Sciatic nerve (tissue), 2 donors: ENCODE measurements at places on chromosomes 1 and 21.

GRCh38 chr1:47438165-47439016 is 547 bp downstream of the FOXD2 start:
- DNase-seq, result no peak

DNA sequence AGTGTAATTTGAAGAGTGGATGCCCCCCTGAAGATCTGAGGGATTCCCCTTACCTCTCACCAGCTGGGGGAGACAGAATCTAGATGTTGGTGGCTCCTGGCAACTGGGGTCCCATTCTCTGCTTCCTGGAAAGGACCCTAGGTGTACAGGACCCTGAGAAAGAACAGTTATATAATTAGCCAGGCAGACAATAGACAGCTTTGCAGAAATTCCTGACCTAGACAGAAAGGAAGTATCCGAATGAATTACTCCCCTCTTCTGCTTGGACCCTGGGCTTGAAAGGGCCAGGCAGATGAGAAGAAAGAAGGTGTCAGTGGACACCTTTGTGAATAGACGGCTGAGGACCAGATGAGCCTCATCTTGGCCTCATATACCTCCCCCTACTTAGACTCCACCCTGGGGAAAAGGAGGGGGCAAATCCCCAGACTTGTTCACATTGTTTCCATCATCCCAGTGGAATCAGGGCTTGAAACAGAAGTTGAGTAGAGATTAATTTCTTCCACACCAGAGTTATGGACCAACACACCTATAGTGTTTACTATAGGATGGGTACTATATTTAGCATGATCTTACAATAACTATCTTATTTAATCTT is 1.8 kb upstream of the IQGAP3 start:
- no peak for DNase-seq

DNA sequence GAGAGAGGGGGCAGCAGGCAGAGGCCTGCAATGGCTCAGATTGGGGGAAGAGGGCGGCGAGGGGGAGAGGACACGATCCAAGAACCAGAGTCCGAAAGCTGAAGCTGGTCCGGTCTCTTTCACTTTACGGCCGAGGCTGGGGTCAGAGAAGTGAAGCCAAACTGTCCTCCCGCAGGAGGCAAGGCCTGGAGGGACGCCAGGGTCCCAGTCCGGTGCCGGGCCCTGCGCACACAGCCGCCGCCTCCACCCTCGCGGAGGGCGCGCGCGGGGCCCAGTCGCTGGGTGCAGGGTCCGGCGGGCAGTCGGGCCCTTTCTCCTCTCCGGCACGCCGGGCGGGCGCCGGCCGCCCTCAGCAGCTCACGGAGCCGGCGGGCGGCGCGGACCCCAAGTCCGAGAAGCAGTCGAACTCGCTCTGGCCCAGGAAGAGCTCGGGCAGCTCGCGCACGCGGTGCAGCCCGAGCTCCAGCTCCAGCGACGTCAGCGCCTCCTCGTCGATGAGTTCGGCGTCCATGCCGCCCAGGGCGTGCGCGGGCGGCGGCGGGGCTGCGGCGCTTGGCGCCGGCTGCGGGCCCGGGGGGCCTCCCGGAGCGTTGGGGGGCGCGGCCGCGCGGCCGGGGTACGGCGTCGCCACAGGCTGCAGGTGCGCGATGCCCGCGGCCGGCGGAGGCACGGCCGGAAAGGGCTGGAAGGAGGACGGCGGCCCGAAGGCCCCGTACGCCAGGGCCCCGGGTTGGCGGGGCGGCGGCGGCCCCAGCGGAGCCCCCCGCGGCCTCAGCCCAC is 749 bp downstream of the CITED4 start:
- peak; percentile 75 for DNase-seq

DNA sequence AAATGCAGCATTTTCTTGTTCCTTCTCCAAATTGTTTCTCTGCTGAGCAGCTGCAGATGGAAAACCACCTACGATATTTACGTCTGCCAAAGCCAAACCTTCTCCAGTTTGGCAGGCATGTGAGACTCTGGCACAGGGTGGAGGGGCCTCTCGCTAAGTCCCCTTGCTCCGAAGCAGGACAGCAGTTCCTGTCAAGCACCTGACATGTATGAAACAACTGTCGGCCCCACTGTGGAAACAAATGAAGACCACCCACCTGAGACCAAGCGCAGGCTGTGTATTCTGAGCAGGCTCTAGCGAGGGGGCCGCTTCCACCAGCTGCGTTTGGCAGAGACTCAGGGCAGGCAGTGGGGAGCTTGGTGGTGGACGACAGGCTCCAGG is 74.7 kb downstream of the RIPK4 start:
- no peak for DNase-seq

GRCh38 chr21:25834381-25834780 is 99.6 kb downstream of the GABPA start:
- DNase-seq, result no peak

GRCh38 chr1:169631249-169631648 is 1.3 kb upstream of the SELP start:
- DNase-seq, result no peak

DNA sequence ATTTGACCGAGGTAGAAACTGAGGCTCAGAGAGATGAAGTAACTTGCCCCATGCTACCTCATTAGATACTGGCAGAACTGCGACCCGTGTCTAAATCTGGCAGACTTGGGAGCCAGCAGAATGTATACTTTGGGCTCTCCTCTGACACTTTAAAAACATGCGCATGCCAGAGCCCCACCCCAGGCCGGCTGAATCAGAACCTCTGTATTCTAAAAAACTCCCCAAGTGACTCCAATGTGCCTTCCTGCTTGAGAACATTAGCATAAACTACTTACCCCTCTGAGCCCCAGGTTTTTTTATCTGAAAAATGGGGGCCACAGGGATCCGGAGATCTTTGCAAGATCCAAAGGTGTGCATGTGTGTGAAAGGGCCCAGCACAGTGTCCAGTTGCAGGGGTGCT is 344.7 kb upstream of the USP24 start:
- no peak for DNase-seq

GRCh38 chr1:9294405-9294773 is 1.7 kb downstream of the SPSB1 start:
- no peak for DNase-seq

DNA sequence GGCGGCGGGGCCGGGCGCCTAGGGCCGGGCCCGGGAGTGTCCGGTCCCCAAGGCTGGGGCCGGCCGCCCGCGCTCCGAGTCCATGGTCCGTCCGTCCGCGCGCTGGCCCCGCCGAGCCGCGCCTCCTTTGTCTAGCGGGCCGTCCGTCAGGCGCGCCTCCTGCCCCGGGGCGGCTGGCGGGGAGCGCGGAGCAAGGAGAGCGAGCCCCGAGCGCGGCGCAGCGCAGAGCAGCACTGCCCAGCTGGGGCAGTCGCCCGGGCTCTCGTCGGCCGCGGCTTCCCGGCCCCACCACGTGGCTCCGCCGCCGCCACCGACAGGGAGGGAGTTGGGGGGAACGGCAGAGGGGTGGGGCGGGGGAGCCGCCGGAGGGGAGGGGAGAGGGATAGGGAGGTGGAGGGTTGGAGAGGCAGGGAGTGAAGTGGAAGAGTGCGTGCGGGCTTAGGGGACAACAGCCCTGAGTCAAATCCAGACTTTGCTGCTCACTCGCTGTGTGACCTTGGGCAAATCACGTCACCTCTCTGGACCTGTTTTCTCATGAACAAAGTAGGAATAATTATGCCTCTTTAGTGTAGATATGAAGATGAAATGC is at the start of gene NKAIN1:
NKAIN1 (minus strand) TSS at position 235 of the 589 bp plus-strand sequence. CDS start 340 bp downstream, outside the sequence.
- no peak for DNase-seq

GRCh38 chr21:25934130-25934529 is 199.4 kb downstream of the GABPA start:
- DNase-seq, result no peak

DNA sequence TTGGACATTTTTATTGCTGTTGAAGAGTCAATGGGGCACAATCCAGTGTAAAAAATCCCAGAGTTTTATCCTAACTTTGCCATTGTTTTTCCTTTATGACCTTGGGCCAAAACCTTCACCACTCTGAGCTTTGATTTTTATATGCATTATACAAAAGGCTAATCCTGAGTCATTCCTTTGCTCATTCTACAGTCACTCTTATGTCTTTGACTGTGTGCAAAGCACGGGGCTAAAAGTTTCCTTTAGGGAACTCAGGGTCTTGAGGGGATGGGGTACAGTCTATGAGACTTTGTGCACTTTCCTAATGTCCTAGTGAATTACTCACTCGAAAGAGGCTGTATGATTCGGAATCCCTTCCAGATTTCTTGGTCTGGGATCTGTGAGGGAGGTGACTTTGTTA is 543.2 kb upstream of the CAMK1G start:
- DNase-seq, result no peak

DNA sequence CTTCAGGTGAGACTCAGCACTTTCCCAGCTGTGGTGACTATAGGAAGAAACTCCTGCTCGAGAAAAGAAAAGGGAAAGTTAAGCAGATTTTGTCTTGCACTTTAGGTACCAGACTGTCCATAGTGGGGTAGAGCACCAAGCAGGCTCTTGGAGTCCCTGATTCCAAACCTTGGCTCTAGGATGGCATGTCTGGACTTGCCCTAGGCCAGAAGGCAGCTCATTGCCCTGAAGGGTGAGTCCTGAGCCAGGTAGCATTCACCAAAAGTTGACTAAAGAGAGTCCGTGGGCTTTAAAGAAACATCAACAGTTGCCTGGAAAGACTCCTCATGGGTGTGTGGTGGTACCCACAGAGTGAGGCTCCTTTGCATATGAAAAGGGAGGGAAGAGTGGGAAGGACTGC is 145.2 kb upstream of the SNX7 start:
- DNase-seq, result no peak

DNA sequence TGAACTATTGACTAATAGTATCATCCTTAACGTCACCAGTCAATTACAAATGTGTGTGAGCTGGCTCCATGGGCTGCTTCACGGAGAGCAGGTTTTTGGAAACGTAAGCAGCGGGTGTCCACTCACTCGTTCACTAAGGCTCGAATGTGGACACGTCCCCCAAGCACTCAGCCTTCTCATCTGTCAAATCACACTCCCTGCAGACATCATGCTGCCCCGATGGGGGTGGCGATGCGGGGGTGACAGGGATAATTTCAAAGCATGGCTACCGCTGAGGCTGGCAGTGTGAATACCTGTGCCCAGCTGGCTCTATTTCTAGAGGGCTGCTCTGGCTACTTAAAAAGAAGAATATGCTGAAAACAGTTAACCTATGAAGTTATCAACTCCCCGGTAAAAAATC is 71.3 kb downstream of the CAPZB start:
- DNase-seq, result no peak

DNA sequence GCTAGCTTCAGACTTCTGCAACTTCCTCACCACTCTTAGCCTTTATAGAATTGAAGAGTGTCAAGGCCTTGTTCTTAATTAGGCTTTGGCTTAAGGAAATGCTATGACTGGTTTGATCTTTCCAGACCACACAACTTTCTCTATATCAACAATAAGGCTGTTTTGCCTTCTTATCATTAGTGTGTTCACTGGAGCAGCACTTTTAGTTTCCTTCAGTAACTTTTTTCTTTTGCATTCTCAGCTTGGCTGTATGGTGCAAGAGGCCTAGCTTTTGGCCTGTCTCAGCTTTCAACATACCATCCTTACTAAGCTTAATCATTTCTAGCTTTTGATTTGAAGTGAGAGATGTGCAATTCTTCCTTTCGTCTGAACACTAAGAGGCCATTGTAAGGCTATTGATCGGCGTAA is 8.6 kb downstream of the PRKACB start:
- DNase-seq, result no peak

DNA sequence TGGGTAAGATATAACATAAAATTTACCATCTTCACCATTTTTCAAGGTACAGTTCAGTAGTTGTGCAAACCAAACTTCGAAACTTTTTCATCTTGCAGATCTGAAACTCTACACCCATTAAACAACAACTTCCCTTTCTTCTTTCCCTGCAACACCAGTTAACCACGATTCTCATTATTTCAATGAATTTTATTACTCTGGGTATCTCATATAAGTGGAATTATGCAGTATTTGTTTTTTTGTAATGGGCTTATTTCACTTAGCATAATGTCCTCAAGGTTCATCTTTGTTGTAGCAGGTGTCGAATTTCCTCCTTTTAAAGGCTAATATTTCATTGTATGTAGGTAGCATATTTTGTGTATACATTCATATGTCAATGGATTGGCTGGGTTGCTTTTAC is 146.1 kb downstream of the SPATA46 start:
- no peak for DNase-seq

DNA sequence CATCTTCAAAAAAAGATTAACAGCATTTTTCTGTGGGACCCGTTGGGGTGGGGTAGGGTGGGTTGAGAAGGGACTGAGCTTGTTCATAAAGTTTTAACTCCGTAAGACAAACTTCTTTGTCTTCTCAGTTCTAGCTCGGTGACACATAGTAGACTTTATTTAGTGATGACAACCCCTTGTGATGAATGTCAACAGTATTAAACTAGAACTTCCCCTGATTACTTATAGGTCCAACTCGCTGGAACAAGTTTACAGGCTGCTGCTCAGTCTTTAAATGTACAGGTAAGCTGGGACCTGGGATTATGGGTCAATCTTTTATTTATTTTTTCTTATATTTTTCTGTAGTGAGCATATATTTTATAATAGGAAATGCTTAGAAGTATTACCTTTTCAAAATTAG is 148.4 kb downstream of the CD247 start:
- no peak for DNase-seq

- no peak for DNase-seq
Observed at GRCh38 chr1:28896609-28896986, 17.8 kb upstream of the EPB41 start.

GRCh38 chr1:156858959-156859522 is at the start of gene INSRR:
INSRR (minus strand) TSS chr1:156859117; CDS start chr1:156858621, 496 bp downstream.
- DNase-seq, result no peak

- no peak for DNase-seq
Observed at GRCh38 chr1:110195196-110195595, 14.9 kb upstream of the KCNC4 start.

DNA sequence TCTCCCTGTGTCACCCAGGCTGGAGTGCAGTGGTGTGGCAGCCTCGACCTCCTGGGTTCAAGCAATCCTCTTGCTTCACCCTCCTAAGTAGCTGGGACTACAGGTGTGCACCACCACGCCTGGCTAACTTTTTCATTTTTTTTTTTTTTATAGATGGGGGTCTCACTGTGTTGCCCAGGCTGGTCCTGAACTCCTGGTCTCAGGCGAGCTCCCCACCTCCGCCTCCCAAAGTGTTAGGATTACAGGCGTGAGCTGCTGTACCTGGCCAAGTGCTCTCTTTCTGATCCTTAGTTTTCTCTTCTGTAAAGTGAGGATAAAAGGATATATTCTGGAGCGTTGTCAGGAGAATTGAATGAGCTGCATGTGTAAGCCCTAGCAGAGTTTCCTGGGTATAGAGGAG is 68.7 kb downstream of the GALNT2 start:
- DNase-seq, result no peak

DNA sequence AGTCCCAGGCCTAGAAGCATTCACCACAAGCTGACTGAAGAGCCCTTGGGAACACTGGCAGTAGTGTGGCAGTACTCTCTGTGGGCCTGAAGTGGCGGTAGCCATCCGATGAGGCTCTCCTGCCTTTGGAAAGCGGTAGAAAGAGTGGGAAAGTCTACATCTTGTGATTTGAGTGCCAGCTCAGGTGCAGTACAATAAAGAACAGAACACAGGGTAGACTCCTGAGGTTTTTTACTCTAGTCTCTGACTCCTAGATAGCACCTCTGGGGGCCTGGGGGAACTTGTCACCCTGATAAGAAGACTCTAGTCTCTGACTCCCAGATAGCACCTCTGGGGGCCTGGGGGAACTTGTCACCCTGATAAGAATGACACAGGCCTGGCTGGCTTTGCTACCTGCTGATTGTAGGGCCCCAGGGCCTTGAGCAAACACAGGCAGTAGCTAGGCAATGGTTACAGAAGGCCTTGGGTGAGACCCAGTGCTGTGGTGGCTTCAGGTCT is 18.0 kb upstream of the IL20 start:
- DNase-seq, result no peak
